Pancreas (tissue), 10 donors: ENCODE measurements at places on chromosomes 12 and 14.

DNA sequence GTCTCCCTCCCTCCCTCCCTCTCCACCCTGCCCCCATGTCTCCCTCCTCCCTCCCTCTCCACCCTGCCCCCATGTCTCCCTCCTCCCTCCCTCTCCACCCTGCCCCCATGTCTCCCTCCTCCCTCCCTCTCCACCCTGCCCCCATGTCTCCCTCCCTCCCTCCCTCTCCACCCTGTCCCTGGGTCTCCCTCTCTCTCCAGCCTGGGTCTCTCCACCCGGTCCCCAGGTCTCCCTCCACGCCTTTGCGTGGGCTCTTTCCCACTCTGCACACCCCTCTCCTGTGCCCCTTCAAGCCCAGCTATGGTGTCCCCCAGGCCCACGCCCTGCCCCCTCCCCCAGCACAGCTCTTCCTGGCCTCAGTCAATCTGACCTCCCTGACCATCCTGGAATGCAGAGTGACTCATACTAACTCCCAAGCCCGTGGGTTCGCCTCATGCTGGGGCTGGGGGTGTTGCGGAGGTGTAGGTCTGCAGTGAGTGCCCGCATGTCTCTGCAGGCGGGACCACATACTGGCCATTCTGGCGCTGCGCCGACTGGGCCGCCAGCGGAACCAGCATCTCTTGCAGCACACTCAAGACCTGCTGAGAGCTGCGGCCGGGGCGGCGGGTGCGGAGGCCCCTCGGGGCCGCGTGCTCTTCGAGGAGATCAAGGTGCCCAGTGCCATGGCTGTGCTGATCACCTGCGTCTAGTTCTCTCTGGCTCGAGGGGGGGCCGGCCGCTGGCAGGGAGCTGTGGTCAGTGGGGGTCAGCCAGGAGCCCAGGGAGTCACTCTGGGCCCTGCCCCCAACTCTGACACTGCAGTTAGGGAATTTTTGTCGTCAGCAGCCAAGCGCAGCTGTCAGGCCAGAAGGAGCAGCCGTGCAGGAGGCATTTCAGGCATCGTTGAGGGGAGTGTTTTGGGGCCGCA lies 13.5 kb upstream of the TNFAIP2 start:
- peak; percentile 52 for DNase-seq

- DNase-seq, result no peak
Measured at GRCh38 chr12:85476756-85477155, 196.7 kb downstream of the ALX1 start.

GRCh38 chr12:51692016-51692415 lies 101.0 kb downstream of the SCN8A start:
- DNase-seq, result no peak

GRCh38 chr12:31834150-31834549 lies 105.3 kb upstream of the AMN1 start:
- no peak for DNase-seq

DNA sequence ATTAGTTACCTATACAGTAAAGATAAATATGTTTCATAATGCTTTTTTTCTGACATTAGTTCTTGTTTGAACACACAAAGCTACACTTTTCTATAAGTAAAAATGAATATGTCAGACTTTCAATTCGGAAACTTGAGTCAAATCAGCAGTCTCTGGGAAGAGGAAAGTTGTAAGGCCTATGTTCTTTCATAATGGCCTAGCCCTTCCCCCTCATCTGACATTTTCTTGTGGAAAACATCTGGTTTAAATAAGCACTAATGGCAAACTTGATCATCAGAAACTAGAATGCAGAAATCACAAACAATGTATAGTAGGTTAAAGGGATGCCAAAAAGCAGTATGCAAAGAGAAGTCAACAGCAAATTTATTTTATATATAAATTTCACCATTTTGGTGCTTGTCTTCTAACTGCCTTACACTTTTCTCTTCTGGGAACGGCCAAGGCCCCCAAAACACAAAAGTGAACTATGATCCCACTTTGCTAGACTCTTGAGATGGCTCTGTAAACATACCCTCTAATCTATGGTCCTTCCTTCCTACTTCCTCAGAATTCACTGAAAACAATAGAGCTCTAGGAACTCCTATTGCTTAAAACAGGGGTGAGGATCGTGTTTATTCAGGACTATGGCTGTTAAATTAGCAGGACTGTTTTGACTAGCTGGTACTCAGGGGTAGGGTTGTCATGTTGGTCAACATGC lies 444.1 kb downstream of the RAD51B start:
- no peak for DNase-seq

DNA sequence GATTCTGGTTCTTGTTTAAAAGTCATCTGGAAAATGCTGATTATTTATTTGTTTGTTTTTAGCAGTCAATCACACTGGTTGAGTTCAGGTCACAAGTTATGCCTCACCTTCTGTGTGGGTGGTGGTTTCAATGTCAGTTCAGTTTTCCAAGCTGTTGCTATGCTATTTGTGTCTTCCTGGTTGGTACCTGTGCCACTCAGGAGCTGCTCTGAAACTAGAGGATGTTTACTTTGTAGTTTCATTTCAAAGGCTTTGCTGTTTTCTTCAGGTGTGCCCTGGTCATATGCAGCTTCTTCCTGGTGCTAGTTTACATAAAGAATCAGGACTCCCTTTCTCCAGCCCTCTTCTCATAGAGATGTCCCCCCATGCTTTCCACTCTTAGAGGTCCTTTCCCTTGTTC lies 75.7 kb upstream of the PPP4R3A start:
- no peak for DNase-seq

DNA sequence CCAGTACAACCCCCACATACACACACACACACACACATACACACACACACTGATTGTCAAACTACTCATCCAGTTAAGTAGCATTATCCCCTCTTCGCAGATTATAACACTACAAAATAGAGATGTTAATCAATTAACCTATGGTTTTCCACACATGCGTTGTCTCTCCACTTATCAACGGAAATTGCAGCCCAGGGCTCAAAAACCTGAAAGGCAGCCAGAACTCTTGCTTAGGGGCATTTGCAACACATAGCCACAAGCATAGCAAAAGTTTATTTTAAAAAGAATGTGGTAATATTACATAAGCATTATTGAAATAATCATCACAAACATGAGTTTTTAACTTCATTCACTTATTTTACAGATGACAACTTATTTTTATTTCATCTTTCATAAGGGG lies 265.8 kb downstream of the SLC16A7 start:
- DNase-seq, result no peak

DNA sequence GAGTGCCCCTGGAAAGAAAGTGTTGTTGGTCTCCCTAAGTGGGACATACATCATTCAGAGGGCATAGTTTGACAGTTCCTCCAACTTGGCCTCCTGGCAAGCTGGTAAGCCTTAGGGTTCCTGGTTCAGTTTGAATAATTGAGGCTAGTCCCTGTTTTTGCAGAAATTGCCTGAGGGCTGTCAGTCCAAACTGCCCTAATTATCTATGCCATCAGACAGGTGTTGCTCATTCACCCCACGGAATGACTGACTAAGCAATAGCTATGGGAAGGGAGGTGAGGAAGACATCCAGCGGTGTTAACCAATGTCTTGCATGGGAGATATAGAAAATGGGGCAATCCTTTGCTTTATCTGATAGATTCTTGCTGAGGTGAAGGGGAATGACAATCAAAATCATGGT lies 37.6 kb downstream of the SPTSSA start:
- no peak for DNase-seq

- DNase-seq, result no peak
Measured at GRCh38 chr12:5960783-5961182, 15.7 kb upstream of the ANO2 start.

- no peak for DNase-seq
Measured at GRCh38 chr12:82207556-82207955, 150.6 kb downstream of the CCDC59 start.

GRCh38 chr12:91937009-91937408 lies 208.6 kb downstream of the BTG1 start:
- no peak for DNase-seq

GRCh38 chr14:73753124-73753886 lies 39.1 kb upstream of the PNMA1 start:
- DNase-seq, result no peak

DNA sequence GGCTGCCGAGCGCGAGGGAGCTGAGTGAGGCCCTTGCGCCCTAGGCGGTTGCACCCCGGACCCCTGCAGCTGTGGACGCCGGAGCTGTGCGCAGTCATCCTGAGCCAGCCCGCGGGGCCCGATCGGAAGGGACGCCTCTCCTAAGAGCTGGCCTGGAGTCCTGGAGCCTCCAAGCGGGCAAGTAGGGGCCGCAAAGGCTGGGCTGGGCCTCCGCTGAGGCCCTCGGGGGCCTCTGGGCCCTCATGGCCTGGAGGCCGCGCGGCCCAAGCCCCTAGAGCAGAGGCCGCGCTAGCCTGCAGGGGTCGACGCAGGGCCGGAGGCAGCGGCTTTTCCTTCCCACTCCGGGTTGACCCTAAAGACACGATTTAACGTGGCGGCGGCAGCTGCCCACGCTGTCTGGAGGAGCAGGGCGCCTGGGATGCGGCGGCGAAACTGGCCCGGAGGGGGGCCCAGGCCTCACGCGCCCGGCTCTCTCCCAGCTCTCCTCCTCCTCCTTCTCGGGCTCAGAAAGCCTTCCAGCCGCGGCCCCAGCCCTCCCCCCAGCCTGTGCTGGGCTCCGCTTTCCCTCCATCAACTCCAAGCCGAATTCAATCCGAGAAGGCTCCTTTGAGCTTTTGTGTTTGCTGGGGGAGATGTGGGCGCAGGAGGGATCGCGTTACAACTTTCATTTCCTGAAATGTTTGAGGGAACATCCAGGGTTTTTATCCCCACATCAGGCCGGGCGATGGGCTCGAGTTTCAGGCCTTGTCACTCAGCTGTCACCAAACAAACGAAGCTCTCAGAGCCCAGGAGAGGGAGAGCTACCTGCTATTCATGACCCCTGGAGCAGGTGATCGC lies 11.6 kb downstream of the SIX1 start:
- DNase-seq, result no peak

DNA sequence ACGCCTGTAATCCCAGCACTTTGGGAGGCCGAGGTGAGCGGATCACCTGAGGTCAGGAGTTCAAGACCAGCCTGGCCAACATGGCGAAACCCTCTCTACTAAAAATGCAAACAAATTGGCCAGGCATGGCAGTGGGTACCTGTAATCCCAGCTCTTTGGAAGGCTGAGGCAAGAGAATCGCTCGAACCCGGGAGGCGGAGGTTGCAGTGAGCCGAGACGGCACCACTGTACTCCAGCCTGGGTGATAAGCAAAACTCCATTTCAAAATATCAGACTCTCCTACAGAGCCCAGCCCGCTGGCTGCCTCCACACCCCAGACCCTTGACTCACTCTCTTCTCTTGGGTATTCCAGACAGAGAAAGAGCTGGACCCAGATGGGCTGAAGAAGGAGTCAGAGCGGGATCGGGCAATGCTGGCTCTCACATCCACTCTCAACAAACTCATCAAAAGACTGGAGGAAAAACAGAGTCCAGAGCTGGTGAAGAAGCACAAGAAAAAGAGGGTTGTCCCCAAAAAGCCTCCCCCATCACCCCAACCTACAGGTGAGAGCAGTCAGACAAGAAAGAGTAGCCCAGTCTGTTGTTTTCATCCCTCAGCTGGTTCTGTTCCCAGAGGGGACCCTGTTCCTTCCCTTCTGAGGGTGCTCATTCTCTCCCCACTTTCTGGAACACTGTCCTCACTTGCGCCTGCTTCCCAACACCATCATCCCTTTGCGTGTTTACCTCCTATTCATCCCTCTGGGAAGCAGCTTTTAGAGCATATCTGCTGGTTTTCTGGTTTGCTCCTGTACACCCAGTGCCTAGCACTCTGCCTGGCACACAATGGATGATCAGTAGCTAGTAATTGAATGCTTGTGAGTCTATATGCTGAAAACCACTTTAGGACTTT lies 19.7 kb downstream of the AGAP2 start:
- no peak for DNase-seq

DNA sequence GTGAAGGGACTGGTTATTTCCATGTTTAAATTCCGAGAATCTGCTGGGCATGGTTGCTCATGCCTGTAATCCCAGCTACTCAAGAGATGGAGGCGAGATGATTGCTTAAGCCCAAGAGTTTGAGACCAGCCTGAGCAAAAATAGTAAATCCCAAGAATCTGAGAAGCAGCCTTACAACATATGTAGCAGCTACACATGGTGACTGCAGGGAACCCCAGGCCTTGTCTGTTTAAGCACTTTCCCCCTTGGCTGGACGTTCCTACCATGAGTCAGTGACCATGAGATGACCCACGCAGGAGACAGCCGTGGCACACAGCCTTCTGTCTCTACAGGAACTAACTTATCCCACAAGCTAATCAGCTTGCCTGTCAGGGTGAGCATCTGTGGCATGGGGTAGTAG lies 5.5 kb upstream of the SLC24A4 start:
- DNase-seq, result no peak

GRCh38 chr12:124809391-124809790 lies 54.3 kb downstream of the SCARB1 start:
- DNase-seq, result no peak

GRCh38 chr14:33767586-33768457 lies 183.1 kb downstream of the EGLN3 start:
- no peak for DNase-seq

GRCh38 chr12:103647267-103647666 lies 60.2 kb downstream of the STAB2 start:
- DNase-seq, result no peak

DNA sequence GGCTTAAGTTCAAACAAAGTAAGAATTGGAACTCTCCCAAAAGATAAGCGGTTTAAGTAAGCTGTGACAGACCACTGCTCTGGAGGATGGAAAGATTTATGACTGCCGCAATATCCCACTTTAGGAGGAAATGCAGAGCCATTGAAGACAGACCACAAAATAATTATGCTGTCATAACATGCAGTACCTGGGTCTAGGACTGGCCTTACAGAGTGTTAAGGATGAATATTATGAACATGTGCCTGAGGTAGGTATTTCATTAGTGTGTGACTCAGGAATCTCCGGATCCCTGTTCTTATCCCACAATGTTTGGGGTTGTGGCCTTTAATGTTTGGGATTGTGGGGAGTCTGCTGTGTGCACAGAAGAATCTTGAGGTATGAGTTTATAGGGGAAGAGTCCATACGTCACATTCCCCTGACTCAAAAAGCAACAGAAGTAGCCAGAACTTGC lies 114.9 kb downstream of the SAMD4A start:
- no peak for DNase-seq

- DNase-seq, result peak; percentile 19
Measured at GRCh38 chr12:22121224-22121623, 75.2 kb downstream of the CMAS start.

DNA sequence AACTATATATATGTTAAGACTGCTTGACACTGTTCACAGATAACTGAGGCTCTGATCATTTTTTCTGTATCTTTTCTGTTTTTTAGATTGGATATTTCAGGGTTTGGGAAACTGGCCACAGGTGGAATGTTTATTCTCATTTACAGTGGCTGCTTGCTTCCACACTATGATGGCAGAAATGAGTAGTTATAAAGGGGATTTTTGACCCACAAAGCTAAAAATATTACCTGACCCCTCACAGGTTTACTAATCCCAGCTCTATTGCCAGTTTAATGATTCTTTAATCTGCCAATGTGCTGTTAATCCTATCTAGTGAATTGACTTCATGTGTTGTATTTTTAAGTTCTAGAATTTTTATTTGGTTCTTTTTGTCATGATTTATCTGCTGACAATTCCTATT lies 29.6 kb downstream of the ACADS start:
- no peak for DNase-seq
